ENCODE measurements at places on chromosomes 3 and 15. TPM values are rescaled to one million over a fixed set of nuclear protein-coding genes. Genes with fewer than 3 reads are reported as not detected.

CNTN3 gene
- total RNA-seq, result not detected

NPTN gene
- 25.0 TPM for total RNA-seq

GALNT15 gene
- 0.42 TPM for total RNA-seq

GRCh38 chr3:78986416-78987101, 781.2 kb downstream of the ROBO1 start:
- no peak for DNase-seq
- no peak overlapping the region for H3K27ac ChIP-seq
- H3K36me3 ChIP-seq, result no peaks in the 10 kb centered on the region

MAGI1 gene
- total RNA-seq, result not detected

DNA sequence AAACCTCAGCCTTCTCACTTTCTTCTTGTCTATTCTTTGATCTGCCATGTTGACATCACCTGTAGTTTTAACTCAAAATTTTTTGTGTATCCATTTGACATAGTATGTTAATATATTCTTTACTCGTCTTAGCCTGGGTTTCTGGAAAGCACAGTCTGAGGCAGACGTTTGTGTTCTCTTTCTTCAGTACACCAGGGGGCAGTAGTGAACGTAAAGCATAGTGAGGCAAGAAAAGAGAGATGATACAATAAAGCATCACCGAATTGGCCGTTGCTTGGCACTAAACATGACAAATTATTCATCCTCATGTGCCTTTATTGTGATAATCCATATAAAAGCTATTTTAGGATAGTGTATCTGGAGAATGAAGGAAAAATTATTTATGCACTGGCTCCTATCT, 141.0 kb upstream of the MYRIP start:
- no peak overlapping the region for H3K4me3 ChIP-seq
- no peaks in the 10 kb centered on the region for H3K4me1 ChIP-seq
- DNase-seq, result no peak
- no peaks in the 10 kb centered on the region for H3K36me3 ChIP-seq
- H3K27ac ChIP-seq, result no peak overlapping the region

IL17RE gene
- 12.4 TPM for total RNA-seq

DNA sequence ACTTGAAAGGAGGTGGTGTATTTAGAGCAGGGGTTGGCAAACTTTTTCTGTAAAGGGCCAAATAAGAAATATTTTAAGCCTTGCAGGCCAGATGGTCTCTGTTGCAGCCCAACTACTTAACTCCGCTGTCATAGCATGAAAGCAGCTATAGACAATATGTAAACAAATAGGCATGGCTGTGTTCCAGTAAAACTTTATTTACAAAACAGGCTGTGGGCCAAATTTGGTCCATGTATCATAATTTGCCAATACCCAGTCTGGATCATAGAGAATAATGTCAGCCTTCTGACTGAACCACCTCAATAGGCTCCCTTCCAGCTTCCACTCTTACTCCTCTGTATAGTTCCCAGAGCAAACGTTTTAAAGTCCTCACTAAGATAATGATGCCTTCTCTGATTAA, 638.8 kb upstream of the CFAP20DC start:
- no peak for DNase-seq
- H3K27me3 ChIP-seq, result no peaks in the 10 kb centered on the region
- no peaks in the 10 kb centered on the region for H3K36me3 ChIP-seq
- peaks cover 5% of the 10 kb centered on the region for H3K4me1 ChIP-seq

GRCh38 chr3:43364926-43365325, 78.6 kb downstream of the SNRK start:
- H3K4me1 ChIP-seq, result no peaks in the 10 kb centered on the region
- no peaks in the 10 kb centered on the region for H3K36me3 ChIP-seq
- DNase-seq, result no peak
- H3K27ac ChIP-seq, result no peak overlapping the region

CDHR4 gene
- total RNA-seq, result not detected

- peaks cover 18% of the 10 kb centered on the region for H3K4me1 ChIP-seq
- H3K27me3 ChIP-seq, result no peaks in the 10 kb centered on the region
- H3K27ac ChIP-seq, result peak overlapping the region; percentile 78
- no peak for DNase-seq
Observed at GRCh38 chr3:150577855-150578254, 25.3 kb upstream of the SELENOT start.

GRCh38 chr3:64264501-64265109, 39.3 kb upstream of the PRICKLE2 start:
- H3K4me1 ChIP-seq, result no peaks in the 10 kb centered on the region
- H3K27me3 ChIP-seq, result peaks cover 38% of the 10 kb centered on the region
- H3K4me3 ChIP-seq, result no peak overlapping the region
- H3K27ac ChIP-seq, result no peak overlapping the region

DNA sequence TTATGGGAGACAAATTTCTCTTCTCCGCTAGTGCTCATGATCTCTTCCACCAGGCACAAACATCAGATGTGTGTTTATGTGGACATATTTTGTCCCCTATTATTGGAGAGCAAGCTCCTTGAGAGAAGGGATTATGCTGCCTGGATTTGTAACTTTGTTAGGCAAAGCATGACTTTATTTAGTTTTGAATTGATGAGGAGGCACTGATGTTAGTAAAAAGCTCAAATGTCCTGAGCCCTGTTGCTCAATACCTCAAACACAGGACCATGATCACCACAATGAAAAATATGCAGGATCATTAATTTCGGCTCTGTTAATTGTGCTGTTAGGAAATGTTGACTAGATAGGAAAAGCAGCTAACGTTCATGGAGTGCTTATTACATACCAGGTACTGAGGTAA, 29.1 kb downstream of the SCG5 start:
- H3K4me1 ChIP-seq, result no peaks in the 10 kb centered on the region
- H3K4me3 ChIP-seq, result no peak overlapping the region
- no peaks in the 10 kb centered on the region for H3K36me3 ChIP-seq

GRCh38 chr3:58899953-58900298, 149.9 kb downstream of the CFAP20DC start:
- H3K4me1 ChIP-seq, result peaks cover 9% of the 10 kb centered on the region
- H3K36me3 ChIP-seq, result no peaks in the 10 kb centered on the region
- no peak for DNase-seq
- no peak overlapping the region for H3K27ac ChIP-seq
- no peaks in the 10 kb centered on the region for H3K27me3 ChIP-seq

CKMT1B gene
- not detected for total RNA-seq
